ENCODE measurements at places on chromosomes 1 and 21. TPM values are rescaled to one million over a fixed set of nuclear protein-coding genes. Genes with fewer than 3 reads are reported as not detected.
A peak's percentile ranks its signal among the peaks of the same experiment; 100 is the strongest.

DNA sequence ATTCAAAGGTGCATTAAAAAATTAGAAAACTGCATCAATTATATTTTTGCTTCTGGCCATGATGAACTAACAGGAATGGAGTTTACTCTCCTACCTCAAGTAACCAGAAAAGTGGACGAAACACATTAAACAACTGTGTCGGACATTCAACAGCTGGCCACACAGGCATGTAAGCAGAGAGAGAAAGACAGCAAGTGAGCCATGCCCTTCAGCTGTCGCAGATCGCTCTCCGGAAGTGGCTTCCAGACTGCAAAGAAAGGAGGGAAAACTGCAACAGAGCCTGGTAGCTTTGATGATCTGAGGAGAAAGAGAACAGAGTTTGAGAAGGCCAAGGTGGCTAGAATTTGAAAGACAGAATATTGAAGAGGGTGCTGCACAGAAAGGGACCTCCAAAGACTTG, 557.2 kb downstream of the MATN1 start:
- no peak for DNase-seq

DNA sequence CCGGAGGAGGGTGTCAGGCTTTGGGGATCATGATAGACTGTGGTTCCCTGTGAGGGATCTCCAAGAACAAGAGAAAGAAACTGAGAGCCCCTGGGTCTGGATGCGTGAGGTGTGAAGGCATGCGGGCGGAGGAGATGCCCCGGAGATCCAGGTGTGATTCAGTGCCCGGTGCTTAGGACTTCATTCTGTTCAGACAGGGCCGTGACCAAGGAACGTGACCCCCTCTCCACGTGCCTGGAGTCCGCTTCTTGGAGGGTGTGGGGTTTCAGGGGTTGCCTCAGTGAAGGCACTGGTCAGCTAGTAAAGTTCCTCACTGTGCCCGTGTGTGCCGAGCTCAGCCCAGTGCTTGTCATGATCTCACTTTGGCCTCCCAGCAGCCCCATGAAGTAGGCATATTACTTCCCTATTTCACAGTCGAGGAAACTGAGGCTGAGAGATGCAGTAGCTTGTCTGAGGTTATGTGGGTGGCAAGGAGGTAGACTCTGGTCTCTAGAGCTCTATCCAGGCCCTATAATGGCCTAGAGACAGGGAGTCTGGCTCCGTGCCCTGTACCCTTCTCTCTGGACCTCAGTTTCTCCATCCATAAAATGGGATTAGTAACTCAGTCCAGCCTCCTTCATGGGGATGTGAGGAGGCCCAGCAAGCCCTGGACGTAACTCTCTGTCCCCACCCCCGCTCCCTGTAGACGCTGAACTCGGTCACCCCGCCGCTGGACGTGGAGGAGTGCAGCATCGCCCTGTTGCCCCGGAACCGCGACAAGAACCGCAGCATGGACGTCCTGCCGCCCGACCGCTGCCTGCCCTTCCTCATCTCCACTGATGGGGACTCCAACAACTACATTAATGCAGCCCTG, 81.0 kb downstream of the PTPRU start:
- DNase-seq = no peak

GRCh38 chr1:144551107-144551542, 41.6 kb upstream of the PPIAL4F start:
- no peak for DNase-seq

DNA sequence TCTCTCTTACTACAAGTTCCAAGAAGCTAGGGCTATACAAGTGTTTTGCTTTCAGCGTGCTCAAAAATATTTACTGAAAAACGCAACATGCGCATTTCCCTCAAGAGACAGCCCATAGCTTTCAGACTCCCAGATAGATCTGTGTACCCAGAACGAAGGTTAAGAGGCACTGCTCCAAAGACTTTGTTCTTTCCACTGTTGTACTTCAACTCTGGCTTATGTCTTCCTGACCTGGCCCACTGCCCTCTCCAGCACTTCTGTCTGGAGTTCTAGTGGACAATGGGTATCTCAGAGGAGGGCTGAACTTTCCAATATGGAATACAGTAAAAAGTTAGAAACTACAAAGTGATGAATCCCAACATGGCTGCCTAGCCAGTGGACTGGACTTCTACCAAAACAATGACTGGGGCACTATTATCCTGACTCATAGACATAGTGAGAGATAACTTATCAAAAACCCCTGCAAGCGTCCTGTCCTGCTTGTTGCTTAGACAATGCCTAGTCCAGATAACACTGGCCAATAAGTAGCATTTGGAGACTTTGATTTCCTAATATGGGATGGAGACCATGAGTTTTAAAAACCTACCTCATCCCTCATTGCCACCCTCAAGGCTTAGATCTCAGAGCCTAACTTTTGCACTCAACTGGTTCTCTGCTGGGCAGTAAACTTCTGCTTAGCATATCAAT, 8.8 kb upstream of the ADAR start:
- no peak for DNase-seq

DNA sequence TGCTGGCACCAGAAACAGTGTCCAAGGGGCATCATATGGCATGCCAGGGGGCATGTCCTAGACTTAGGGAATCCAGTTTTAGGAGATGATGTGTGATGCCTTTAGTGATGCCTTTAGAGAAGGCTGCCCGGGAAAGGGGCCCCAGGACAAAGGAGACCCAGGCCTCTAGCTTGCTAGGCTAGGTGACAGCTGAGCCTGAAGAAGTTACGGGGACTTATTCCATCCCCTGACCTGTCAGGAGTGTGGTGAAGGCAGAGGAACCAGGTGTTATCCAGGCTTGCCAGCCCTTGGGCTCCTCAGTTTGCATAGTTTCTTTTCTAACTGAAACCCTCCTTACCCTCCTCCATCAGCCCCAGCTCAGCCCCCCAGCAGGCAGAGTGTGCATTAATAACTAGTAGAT, 269.7 kb upstream of the CSF3R start:
- no peak for DNase-seq

GRCh38 chr1:23562137-23562876, 3.0 kb upstream of the ID3 start:
- peak; percentile 99 for DNase-seq

DNA sequence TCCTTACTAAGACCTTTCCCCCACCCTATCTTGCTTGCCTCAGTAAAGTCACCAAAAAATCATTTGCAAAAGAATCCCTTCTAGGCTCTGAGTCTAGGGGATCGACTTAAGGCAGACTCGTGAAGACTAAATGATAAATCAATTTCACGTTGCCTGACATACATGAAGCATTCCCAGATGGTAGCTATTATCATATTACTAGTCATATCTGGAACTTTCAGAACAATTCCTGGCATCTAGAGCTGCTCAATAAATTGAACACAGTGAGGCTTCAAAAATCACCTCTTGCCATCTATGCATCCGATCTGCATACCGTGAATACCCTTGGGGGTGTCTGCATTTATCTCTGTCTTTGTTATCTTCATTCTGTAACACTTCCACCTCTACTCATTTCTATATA, 49.6 kb upstream of the DAB1 start:
- no peak for DNase-seq

DNA sequence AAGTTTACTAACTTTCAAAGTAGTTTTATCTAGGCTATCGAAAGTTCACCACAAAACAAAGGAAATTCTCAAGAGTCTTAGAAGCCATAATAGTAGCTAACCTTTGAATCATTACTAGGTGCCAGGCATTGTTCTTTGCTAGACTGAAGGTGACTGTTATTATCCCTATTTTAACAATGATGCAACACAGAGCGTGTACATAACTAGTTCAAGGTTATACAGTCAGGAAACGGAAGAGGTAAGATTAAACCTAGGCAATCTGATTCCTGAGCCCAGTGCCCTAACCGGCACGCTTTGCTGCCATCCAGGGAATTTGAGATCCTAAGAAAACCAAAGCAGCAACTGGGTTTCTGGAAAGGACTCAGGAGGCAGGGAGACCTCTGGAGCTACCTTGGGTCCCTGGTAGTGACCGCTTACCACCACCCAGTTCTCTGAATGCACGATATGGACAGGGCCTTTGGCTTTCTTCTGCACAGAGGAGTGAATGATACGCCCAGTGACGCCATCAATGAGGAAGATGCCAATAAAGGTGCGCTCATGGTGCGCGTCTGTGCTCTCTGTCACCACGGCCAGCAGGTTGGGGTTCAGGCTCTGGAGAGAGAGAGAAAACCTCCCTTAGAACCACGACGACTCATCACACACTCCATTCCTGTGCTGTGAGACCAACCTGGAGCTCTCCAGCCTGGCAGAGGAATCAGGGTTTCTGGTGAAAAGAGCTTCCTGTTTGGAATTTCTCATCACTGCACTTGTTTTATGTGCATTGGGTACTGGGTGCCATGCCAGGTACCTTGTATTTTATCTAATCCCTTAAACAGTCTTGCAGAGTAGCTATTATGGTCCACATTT, 13.1 kb upstream of the UBR4 start:
- no peak for DNase-seq

- DNase-seq = no peak
Measured at GRCh38 chr1:169809370-169810095, 14.8 kb upstream of the METTL18 start.

DNA sequence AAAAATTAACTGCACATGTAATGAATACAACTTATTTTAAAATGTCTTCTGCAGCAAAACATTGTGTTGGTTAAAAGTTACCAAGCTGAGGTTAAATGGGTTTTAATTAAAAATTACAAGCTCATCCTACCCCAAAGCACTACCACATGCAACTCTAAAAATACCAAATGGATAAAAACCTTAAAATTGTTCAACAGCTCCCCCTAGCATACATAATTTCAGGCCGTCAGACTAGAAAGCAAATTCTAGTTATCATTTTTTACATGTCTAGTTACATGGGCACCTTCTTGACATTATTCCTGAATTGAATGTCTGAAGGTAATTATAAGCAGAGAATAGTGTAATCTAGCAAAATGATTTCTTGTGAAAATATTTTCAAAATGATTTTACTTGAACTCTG, 176.5 kb downstream of the C1orf21 start:
- no peak for DNase-seq

GRCh38 chr1:230878591-230878990, 10.3 kb upstream of the C1orf198 start:
- no peak for DNase-seq

Gene MYOM3
- total RNA-seq = 241 TPM

Gene TESK2
- 2.8 TPM for total RNA-seq

Gene LCE1D
- total RNA-seq = not detected

Gene IVL
- not detected for total RNA-seq

Gene NBPF9
- total RNA-seq = 5.6 TPM
